Activated naive CD8-positive, alpha-beta T cell treated with anti-CD3 and anti-CD28 coated beads, Interleukin-2, amount 10 ng/mL, durations not matched to agents 7 days and 5 days (primary cell): ENCODE measurements at places on chromosomes 3 and 15.

- DNase-seq, result peak; percentile 64
Observed at GRCh38 chr15:88878720-88879184, 16.6 kb downstream of the HAPLN3 start.

- DNase-seq, result no peak
Observed at GRCh38 chr3:121592856-121593702, at the start of gene FBXO40. TSS of gene FBXO40 (plus strand) at chr3:121593379. CDS start at chr3:121620576, 27,197 bp downstream.

GRCh38 chr3:19938295-19938627 lies 4.2 kb upstream of the EFHB start:
- DNase-seq, result no peak

- DNase-seq, result peak; percentile 11
Observed at GRCh38 chr3:51704511-51704950, 2.3 kb upstream of the GRM2 start.

DNA sequence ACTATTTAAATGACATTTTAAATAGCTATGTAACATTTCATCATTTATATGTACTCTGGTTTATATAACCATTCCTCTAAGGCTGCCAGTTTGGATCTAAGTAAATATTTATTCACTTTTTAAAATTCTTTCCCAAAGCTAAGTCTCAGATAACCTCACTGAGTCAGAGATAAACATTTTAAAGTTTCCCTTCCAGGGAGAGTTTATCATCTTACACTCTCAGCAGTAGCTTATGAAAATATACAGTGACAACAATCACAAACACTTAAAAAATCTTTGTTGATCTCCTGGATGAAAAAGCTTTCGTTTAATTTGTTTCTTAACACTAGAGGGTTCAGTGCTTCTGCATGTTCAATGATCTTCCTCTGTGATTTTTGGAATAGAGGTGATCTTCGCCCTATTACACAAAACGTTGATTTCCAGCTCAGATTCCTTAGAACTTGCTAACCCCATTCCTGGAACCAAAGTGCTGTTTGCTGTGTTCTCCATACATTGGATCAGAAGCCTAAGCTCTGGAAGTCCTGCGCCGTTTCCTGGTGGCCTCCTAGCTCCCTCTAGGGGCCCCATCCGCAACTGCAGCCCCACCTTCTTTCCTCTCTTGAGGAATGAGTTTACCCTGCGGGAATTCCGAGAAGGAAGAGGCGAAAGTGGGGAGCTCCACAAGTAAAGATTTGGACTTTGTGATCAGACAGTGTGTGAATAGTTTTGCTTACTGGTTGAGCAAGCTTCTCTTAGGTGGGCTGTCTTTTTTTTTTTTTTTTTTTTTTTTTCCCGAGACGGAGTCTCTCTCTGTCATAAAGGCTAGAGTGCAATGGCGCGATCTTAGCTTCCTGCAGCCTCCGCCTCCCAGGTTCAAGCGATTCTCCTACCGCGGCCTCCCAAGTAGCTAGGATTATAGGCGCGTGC lies 29.3 kb upstream of the SACM1L start:
- no peak for DNase-seq

DNA sequence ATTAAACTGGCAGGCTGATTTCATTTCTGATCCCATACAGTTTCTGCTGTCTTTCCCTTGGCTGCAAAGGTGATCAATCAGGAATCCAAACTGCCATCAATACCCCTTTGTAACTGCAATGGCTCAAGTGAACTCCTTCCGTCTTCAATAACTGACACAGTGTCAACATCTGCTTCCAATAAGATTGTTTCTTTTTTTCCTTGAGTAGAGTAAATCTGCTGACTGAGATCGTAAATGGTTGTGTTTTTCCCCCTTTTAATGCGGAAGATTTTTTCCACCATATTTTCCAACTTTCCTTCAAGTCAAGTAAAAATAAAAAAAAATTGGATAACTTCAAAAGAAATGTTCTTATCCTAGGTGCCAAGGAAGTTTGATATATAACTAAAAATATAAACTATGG lies 48.7 kb downstream of the VGLL3 start:
- no peak for DNase-seq

DNA sequence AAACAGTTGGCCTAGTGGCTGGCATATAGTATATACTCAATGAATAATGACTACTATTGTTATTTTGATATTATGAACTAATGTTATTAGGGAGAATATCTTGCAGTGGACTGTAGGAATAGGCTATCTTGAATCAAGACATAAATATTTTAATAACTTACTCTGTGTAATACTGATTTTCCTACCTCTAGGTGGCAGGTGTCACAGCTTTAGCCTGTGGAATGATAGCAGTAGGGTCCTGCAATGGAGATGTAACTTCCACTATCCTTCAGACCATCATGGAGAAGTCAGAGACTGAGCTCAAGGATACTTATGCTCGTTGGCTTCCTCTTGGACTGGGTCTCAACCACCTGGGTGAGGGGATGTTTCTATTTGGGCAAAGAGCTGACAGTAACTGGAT lies 6.5 kb downstream of the PSMD2 start:
- DNase-seq, result no peak

DNA sequence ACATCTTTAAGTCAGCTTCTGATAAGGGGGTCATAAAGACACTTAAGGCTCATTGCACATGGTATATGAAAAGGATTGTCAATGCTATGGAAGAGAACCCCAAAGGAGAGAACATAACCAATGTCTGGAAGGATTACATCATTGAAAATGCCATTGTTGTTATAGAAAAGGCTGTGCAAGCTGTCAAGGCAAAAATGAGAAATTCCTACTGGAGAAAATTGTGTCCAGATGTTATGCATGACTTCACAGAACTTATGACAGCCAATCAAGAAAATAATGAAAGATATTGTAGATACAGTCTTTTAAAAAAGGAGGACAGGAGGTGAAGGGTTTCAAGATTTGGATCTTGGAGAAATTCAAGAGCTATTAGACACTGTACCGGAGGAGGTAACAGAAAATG lies 96.3 kb upstream of the MBNL1 start:
- no peak for DNase-seq

DNA sequence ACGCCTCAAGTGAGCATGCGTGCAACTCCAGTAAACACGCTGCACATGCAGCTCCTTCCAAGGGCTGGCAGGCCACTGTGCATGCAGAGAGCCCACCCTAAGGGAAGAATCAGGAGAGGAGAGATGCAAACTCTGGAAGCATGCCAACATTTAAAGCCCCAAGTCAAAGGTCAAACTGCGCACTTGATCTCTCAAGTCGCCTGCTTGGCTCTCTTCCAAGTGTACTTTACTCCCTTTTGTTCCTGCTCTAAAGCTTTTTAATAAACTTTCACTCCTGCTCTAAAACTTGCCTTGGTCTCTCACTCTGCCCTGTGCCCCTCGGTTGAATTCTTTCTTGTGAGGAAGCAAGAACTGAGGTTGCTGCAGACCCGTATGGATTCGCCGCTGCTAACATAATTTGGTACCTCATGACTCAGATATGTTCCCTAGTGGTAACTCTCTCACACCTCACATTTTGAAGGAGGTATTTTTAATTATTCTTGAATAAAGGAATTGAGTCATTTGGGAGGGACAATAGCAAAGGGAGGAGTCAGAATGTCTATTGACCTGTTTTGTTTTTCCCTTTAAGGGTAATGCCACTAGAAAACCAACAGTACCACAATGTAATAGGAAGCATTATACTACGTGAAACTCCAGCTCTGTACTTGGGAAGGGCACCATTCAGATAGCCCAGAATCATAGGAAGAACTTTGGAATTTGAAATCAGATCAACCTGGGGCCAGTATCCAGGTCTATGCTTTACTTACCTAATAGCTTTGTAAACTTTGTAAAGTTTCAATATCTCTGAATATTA lies 19.6 kb upstream of the DGKG start:
- DNase-seq, result no peak

DNA sequence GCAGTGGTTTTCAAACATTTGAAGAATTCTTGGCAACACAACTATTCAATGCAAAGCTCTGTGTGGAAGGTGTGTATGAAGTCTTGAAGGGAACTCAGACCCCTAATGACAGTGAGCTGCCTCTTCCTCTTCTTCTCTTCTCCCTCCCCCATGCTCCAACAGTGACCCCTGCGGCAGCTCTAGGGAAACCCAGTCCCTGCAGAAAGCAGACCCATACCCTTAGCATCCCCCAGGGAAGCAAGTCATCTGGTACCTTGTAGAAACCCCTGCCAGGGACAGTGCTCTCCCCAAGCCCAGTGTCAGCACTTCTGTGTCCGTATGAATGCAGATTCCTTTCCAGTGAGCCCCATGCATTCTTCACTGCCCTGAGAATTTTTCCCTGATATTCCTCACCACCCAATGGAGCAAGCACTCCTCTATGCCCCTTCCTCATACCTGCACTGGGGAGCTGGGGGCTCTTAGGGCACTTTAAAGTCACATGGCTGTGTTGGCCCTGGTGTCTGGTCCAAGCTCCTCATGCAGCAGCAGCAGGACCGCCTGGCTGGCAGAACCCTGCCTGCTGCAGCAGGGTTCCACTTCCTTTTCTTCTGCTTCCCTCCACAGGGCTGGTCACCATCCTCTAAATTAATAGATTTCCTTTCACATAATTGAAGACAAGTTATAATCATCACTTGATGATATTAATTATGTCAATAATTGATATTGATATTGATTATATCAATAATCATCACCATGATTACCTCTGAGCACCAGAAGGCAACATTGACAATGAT lies 442.5 kb downstream of the EPHB1 start:
- no peak for DNase-seq

DNA sequence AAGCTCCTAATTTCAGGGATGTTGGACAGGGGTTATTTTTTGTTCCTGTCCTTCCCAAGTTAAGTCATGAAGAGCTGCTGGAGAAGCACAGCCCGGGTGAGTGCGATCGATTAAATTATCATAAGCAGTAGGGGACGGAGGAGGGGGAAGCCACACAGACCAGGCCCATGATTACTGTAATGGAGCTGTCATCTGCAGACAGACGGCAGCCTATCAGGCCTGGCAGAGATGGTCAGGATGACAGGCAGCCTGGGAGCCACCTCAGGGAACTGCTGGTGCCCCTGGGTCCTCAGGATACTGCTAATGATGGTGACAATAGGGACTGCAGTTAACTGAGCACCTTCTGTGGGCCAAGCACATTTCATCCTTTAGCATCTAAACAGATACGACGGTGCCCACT lies 147.7 kb downstream of the RAB11A start:
- DNase-seq, result no peak

DNA sequence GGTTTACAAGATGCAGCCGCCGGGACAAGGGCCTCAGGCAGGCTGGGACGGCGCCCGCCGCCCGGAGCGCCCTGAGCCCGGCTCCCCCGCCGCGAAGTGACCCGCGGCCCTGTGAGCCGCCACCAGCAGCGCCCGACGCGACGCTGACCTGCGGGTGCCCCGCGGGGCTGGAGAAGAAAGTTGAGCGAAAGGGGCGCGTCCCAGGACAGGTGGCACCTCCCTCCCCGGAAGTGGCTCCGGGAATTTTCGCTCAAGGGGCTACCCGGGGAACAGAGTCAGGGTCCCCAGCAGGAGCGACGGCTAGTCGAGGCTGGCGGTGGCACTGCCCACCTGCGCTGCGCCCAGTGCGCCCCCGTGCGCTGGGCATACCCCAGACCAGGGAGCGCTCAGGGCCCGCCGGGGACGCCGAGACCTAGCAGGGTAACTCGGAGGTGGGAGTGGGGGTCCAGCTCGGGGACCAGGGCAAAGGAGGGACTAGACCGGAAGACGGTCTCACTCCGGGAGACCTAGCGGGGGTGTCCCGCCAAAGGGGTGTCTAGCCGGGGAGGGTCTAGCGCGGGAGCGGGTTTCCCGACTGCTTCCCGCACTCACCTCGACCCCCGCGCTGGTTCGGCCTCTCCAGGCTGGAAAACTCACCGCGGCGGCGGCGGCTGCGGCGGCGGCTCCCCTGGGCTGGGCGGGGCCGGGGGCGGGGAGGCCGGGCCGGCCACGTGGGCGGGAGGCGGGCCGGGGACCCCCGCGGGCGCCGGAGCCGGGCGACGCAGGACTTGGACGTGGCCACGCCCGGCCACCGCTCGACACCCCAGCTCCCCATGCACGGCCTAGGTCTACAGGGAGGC lies 18.4 kb downstream of the SPATA12 start:
- peak; percentile 47 for DNase-seq

DNA sequence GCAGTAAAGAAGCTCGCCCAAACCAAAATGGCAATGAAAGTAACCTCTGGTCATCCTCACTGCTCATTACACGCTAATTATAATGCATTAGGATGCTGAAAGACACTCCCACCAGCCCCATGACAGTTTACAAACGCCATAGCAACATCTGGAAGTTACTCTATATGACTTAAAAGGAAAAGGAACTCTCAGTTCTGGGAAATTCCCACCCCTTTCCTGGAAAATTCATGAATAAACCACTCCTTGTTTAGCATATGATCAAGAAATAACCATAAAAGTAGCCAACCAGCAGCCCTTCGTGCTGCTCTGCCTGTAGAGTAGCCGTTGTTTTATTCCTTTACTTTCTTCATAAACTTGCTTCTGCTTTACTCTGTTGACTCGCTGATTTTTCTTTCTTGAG lies 164.6 kb downstream of the SMAD6 start:
- no peak for DNase-seq

DNA sequence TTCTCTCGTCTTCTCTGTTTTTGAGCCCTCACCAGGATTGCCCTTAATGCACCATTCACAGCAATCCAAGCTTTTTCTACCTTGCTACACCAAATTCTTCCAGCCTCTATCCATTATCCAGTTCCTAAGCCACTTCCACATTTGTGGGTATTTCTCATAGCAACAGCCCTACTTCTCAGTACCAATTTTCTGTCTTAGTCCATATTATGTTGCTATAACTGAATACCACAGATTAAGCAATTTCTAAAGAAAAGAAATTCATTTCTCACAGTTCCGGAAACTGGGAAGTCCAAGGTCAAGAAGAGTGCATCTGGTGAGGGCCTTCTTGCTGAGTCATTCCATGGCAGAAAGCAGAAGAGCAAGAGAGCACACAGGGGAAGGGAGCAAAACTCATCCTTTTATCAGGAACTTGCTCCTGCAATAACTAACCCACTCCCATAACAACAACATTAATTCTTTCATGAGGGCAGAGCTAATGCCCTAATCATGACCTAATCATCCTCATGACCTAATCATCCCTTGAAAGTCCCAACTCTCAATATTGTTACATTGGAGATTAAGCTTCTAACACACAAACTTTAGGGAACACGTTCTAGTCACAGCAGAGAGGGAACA lies 9.7 kb upstream of the EIF1B start:
- no peak for DNase-seq

GRCh38 chr3:188233320-188233719 lies 79.4 kb downstream of the LPP start:
- no peak for DNase-seq

DNA sequence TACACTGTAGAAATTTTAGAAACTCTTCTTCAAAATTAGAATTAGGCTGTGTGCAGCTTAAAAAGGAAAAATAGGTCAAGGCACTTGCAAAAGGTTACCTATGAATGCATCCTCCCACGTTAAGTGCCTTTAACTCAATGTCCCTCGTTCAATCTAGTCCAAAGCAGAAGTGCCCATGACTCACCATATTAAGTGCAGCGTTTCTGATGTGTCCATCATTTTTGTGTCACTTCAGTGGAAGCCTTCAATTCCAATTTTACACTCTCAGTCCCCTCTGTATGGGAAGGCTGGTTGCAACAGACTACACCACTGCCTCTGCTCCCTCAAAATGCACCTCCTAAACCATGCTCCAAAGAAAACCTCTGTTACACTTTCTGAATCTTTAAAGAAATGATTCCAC lies 53.4 kb downstream of the FOXB1 start:
- no peak for DNase-seq

GRCh38 chr15:91469632-91470567 lies 369.8 kb downstream of the SV2B start:
- peak; percentile 75 for DNase-seq

GRCh38 chr3:11431319-11431718 lies 159.1 kb downstream of the ATG7 start:
- DNase-seq, result no peak
